ENCODE measurements at places on chromosomes 1 and 21.

DNA sequence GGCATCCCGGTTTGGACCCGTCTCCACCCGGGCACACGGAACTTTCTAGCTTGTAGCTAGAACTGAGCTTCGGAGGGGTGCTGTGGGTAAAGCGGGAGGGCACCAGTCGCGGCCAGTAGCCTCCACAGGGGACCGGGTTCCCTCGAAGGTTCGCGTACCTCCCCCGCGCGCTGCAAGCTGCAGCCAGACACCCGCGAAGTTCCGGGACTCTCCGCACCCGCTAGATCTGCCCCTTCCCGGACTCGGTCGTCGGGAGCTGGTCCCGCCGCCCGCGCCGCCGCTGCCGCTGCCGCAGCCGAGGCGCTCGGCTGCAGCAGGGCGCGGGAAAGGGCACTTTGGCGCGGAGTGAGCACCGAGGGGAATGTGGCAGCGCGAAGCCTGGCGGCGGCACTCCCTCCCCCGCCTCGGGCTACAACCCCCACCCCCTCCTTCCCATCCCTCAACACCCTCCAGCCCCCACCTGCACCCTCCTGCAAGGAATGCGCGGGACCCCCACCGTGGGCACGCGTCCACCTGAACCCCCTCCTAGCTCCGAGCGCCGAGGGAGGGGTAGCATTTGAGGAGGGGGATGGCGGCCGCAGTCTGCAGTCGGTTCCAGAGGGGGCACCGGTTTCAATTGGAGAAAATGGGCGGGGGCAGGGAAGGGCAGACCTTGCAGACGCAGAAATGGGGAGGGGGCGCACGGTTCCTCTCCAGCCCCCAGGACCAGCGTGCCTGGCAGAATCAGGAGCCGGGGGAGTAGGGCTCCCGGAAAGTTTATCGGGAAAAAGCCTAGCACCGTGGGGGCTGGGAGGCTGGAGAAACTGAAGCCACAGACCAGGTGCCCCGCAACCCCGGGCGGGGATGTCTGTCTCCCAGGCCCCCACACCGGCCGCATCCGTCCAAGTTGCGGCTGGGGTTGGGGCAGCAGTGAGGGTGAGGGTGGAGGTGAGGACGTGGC, 968 bp downstream of the CSMD2 start:
- DNase-seq, result peak; percentile 49

GRCh38 chr1:24964811-24965570, 34.9 kb upstream of the RUNX3 start:
- no peak for DNase-seq

- peak; percentile 79 for DNase-seq
Measured at GRCh38 chr1:79899914-79900313, 893.4 kb upstream of the ADGRL4 start.

GRCh38 chr1:209041927-209042326, 541.6 kb upstream of the CAMK1G start:
- DNase-seq, result no peak

DNA sequence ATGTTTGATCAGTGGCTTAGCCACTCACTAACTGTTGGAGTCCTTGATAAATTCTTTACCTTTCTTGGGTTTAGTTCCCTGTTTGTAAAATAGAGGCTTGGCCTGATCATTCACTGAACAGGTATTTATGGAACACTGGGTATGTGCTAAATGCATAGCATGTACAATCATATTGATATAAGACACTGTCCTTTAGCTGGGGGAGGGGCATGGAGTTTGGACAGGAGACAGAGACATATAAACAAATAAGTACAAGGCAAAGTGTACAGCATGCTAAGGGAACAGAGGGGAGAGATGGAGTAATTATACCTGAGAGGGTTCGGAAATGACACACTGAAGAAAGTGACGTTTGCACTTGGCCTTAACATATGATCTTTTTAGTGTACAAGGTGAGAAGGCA, 124.3 kb upstream of the CACNA1E start:
- DNase-seq, result no peak

DNA sequence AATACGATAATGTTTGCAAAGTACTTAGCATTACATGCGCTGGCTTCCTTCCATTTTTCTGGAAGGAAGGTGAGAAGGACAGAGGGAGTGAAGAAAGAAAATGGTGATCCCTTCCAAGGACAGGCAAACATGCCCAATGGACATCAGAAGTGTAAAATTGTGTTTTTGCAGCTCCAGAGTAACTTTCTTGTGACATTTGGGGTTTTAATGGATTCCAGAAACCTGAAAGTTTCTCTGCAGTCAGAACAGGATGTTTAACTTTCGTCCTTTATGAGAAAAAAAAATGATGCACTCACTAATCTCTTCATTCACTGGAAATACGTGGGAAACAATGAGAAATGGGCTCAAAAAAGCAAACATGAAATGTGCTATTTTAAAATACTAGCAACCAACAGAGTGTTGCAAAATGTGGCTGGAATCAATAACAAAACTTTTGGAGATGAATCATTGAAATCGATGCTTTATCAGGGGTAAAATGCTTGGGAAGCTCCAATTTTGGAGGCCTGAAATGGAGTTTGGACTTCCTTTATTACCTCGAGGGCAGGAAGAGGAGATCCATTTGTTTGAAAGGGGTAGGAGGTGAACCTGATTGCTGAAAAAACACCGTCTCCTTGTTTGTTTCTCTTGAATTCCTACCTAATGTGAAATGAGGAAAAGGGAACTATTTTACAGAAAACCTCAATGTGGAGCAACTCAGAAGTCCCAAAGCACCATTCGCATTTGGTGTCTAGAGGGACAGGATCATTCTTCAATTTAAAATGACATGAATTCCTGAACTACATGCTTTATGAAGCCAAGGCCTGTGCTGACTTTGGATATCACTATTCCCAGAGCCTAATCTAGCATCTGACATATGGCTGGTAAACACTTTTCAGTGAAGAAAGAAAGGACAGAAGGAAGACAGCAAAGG, 129.5 kb downstream of the TRABD2B start:
- no peak for DNase-seq

DNA sequence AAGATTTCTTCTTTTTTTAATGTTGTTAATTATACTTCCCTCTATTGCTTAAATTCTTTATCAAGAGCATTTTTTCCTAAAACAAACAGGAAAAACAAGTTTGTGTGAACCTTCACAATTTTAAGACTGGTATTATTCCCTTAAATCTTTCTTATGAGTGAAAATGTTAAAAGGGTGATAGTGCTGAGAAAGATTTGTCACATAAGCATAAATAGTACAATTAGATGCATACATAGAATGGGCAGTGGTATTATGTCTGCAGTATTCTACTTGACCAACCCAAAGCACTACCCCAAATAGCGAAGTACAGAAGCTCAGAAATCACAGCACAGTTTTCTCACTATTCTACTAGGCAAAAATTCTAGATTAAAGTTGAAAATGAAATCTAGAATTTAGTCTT, 18.0 kb downstream of the GOLPH3L start:
- DNase-seq, result no peak

DNA sequence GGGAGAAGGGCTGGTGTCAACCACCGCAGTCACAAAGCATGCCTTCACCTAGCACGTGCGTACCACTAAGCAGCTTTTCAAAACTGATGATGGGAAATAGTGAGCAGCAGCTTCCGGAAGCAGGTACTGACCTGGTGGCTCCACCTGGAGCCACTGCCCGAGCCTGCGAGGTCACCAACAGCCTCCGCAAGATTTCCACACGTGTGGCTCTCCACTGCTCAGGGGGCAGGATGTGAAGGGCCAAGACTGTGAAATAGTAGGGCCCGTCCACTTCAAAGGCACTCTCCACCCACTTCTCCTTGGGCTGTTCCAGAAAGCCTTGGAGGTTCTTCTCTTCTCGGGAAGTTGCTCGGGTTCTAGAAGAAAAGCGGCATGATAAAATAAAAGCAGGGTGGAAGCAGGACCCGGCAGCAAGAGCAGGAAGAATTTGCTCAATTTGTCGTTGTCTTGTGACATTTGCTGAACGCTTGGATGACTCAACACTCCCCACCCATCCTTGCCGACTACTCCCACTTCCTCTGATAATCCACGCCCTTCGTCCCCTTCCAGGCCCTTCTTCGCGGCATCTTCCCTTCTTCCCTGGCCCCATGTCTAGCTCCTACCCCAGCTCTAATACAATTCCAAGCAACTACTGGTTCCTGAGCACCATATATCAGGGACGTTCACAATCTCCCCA, 124.9 kb upstream of the IFFO2 start:
- DNase-seq, result no peak

DNA sequence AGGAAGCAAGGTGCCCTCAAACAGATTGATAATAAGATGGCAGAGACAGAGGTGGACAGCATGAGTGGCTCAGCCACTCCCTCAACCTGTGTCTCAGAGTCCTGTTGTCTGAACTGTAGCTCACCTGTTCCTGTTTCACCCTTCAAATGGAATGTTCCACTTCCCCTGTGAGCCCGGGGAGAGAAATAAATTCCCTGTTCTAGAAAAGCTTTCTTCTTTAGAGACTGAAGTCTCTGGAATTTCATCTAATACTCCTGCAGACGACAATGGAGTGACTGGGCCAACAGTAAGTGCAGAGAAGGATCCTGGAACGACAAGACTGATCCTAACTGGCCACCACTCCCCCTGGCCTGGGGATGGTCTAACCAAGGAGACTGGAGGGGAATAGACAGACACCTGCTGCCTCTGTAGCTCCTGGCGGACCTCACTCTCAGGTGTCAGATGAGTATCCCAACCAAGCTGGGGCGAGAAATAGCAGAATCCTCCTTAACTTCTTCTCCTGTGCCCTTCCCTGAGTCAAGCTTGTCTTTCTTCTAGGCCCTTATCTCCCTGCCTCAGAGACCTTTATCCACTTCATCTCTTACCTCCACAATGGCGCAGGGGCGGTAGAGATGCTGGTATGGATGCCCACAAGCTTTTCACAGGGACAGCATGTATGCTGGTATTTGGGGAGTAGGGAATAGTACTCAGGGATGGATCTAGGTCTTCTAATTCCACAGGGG, 45.4 kb downstream of the PLEKHA6 start:
- DNase-seq, result no peak

GRCh38 chr21:44834951-44835646, 17.2 kb upstream of the SUMO3 start:
- DNase-seq, result no peak

DNA sequence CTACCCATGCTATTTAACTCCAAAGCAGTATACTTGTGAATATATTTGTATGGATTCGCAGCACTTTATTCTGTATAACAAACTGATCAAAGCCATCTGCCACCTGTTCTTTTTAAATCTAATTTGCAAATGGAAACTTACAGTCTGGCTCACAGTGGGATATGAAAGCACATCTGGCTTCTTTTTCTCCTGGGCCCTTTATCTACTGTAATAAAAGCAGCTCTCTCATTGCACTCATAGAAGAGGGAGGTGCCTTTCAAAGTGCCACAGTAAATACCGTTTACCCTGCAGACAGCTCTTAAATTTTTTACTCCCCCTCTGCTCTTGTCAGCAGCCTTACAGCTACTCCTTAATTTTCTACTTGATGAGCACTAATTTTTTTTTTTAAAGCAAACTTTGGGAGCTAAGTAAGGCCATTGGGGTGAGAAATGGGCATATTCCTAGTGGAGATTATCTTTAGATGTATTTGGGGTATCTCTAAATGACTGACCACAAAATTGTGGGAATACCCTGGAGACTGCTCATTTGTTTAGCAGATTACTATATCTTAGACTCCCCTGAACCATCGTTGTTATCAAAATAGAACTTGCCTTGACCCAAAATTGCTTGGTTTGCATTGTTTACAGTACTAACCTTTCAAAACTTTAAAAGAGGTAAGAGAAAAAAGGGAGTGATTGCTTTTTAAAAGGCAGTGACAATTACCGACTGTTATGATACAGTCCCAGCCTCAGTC, 110.1 kb downstream of the VPS13D start:
- peak; percentile 28 for DNase-seq

DNA sequence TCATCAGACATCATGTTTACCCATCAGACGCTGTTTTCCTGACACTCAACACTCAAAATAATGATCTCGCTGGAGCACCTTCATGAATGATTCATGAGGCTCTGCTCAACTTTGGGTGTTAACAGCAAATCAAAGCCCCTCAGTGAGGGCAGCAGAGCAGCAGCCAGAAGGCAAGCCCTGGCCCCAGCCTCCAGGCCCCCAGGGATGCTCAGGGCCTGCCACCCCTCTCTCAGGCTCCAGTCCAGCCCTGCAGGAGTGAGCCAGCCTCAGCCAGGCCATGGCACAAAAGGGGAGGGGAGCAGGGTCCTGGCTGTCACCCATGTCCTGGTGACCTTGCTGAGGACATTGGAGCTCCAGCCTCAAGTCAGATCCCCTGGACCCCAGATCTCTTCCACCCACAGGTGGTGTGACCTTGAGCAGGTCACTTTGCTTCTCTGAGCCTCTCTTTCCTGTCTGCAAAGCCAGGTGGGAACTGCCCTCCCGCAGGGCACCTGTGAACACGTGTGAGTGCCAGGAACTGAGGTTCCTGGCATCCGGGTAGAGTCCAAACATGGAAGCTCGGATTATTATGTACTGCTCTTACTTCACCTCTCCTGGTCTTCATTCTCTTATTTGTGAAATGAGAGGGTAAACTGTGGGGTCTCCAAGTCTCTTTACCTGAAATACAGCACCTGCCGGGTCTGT, 161.6 kb upstream of the VAMP3 start:
- DNase-seq, result no peak

GRCh38 chr1:52190500-52191252, 48.8 kb downstream of the ZFYVE9 start:
- no peak for DNase-seq

- no peak for DNase-seq
Measured at GRCh38 chr1:56390232-56390867, 189.0 kb downstream of the PLPP3 start.

GRCh38 chr21:31780944-31781343, 49.0 kb upstream of the SCAF4 start:
- DNase-seq, result peak; percentile 19

DNA sequence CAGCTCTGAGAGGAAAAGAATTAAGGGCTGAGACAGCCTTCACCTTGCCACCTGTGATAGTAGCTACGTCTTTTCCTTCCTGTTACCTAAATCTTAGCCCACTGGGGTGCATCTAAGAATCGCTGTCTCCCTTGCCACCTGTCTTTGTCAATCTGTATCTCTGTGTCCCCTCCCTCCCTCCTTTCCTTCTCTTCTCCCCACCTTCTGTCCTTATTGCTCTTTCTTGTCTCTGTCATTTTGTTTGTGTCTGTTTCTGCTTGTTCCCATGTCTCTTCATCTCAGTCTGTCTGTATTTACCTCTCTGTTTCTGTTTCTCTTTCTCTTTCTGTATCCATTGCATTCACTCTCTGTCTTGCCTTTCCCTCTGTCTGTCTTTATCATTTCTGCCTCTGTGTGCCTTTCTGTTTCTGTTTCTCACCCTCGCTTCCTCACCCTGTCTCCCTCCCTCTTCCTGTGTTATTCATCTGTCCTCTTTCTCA, 30.2 kb downstream of the SLC22A15 start:
- DNase-seq, result no peak

All from adipocyte (in vitro differentiated cells).